ENCODE measurements at places on chromosomes 12 and 14.

GRCh38 chr12:3565985-3566384 lies 75.0 kb downstream of the PRMT8 start:
- no peak for DNase-seq

- DNase-seq = no peak
These were observed 33.4 kb downstream of the TBC1D15 start for GRCh38 chr12:71872972-71873371.

GRCh38 chr14:47763188-47763854 lies 87.9 kb upstream of the MDGA2 start:
- no peak for DNase-seq

- no peak for DNase-seq
These were observed 141.8 kb downstream of the MYRFL start for GRCh38 chr12:69966839-69967238.

DNA sequence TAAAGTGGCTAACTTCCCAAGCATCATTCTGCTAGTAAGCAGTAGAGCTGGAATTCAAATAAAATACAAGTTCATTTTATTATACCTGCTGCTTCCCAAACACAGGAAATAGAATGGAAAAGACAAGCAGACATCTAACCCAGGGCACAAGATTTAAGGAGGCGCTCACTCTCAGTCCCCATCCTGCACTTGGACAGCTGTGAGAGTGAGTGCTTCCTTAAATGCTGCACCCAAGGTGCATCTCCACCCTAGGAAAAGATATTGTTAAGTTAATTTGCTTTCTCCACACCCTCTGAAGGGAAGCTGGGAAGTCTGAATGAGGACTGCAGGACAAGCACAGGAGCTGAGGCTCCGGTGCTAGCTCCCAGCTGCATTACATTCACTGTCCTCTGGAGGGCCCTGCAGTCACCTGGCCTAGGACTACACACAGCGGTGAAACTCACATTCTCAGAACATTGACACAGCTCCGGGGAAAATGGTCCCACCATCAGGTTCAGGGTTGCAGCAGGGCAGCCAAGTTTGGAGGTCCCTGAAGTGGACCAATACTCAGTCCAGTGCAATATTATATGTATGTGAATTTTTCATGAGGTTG lies 14.2 kb downstream of the HEBP1 start:
- no peak for DNase-seq

DNA sequence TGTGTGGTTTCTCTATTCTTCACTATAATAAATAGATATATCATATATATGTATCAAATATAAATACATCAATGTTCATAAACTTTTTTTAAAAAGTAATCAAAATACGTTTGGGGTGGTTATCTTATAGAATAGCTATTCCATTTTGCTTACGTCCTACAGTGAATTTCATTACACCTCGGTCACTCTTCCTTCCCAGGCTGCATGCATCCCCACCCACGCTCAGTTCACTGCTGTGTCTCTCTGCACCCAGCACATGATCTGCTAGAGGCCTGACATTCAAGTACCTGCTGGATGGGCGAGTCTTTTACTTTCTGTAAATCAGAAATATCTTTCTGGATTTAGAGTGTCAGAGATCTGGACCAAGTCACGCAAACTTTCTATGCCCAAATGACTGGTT lies 3.6 kb downstream of the STX2 start:
- no peak for DNase-seq

- no peak for DNase-seq
These were observed 76.5 kb downstream of the TRMT5 start for GRCh38 chr14:60904381-60904780.

GRCh38 chr14:50231475-50232275 lies at the start of gene SOS2:
Gene SOS2, minus strand, starts transcription at chr14:50231578. Its CDS starts 295 bp downstream, at chr14:50231283.
- DNase-seq = peak; percentile 72

DNA sequence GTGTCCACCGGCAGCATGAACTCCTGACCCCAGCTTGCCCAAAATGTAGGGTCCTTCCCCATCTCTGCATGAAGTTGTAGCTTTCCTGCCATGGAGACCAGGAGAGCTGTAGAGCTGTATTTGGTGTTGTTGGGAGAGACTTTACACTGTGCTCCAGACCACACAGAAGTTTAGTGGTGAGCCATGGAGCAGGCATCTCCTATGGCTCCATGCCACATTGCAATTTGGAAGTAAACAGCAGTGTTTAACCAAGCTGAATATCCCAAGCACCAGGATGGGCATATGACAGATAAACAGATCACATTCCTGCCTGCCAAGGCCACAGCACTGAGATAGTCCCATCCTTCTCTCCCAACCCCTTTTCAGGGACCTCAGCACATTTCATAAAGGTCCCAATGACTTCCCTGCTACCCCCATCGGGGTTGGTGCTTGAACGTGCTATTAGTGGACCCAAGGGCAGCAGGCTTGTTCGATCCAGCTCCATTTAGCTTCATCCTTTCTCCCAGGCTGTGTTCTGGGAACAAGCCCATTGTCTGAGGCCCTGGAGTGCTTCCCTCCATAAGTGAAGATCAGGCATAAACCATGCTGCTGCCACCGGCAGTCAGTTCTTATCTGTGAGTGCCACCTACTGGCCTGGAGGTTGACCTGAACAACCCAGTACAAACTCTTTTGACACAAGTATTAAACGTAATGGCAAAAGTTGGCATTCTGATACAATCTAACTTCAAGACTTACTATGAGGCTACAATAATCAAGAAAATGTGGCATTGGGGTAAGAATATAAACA lies 172.3 kb upstream of the ATXN7L3B start:
- DNase-seq = no peak

- DNase-seq = no peak
These were observed 9.2 kb upstream of the KRT73 start for GRCh38 chr12:52627395-52628110.

DNA sequence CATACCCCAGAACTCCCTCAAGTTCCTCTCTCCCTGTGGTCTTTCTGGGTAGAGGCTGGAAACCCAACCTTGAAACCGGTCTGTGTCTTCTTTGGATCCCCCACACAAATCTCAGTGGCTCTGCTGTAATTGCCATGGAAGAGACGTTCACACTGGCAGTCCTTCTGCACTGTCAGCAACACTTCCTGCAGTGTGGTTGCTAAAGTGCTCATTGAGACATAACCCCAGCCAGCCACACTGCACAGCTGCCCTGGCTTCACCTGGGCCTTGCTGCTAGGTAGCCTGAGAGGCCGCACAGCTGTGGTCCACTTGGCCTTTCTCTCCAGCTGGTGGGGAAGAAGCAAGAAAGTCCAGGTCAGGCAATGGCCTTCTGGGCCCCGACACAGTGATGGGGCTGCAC lies 2.4 kb downstream of the GZMH start:
- DNase-seq = no peak

- DNase-seq = no peak
These were observed 36.2 kb upstream of the FERMT2 start for GRCh38 chr14:52987042-52987441.

- peak; percentile 86 for DNase-seq
These were observed 1.8 kb downstream of the AHNAK2 start for GRCh38 chr14:104976198-104977007.

GRCh38 chr14:39841088-39841487 lies 408.9 kb upstream of the FBXO33 start:
- DNase-seq = no peak

DNA sequence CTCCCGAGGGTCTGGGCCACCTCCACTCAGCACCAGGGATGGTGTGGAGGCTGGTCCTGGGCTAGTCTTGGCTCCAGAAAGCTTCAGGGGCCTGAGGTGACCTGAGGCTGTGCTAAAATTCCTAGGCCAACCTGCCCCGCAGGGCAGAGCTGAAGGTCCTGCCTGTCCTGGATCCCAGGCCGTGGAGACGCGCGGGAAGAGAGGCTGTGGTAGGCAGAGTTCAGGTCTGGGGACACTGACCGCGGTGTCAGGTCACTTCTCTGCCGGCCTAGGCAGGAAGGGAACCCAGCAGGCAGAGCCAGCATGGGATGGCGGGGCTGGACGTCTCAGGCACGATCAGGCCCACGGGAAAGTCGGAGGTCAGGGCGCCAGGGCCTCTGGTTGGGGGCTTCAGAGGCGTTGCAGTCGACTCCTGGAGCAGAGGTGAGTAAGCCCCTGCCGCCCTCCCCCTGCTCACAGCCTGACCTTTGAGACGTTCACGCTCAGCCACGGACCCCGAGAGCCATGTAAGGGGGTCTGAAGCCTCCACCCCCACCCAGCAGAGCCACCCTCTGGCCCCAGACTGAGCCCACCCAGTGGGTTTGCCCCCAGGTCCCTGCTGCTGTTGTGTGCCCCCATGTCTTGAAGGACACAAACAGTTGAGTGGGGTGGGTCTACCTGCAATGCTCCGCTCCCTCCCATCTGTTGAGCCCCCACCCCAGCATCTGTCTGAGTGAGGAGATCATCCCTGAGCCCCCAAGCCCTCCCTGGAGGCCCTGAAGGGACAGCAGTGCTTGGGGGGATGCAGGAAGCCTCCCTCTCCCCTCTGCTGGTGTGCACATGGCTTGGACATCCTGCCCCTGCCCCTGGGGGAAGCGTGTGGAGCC lies 142.7 kb downstream of the KIF26A start:
- DNase-seq = no peak

DNA sequence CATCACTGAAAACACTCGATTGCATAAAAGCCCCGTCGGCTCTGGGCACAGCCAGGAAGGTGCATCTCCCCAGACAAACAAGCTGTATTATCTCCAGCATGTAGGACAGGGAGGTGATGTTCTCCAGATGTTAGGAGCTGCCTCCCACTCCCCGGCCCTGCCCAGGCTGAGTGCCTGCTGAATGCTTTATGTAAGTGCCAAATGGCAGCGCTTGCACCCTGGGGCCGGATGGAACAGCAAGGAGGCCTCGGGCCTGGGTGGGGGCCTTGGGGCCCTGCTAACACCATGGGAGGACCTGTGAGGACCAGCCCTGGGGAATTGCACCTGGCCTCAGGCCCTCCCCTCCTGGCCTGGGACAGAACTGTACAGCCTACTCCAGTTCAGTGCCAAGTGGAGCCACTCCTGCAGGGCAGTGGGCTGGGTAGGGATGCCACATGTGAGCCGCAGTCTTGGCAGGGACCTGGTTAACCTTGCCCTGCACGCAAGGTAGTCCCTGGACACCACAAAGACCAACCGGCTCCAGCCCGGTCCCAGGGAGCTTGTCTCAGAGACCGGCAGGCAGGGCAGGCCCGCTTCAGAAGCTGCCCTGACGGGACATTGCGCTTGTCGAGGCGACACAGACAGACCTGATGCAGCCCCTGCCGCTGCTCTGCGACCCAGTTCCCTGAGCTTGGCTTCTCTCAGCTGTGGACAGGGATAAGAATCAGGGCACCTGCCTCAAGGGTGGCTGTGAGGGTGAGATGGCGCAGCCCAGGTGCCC lies 35.3 kb upstream of the PPP1R13B start:
- DNase-seq = no peak

GRCh38 chr12:109670731-109671130 lies 42.9 kb upstream of the FAM222A start:
- no peak for DNase-seq

GRCh38 chr14:69518289-69519101 lies 34.0 kb downstream of the PLEKHD1 start:
- DNase-seq = no peak

- DNase-seq = peak; percentile 78
These were observed 6.3 kb downstream of the TNFRSF1A start for GRCh38 chr12:6335451-6336078.

- no peak for DNase-seq
These were observed 26.8 kb downstream of the DUSP6 start for GRCh38 chr12:89325495-89325894.

DNA sequence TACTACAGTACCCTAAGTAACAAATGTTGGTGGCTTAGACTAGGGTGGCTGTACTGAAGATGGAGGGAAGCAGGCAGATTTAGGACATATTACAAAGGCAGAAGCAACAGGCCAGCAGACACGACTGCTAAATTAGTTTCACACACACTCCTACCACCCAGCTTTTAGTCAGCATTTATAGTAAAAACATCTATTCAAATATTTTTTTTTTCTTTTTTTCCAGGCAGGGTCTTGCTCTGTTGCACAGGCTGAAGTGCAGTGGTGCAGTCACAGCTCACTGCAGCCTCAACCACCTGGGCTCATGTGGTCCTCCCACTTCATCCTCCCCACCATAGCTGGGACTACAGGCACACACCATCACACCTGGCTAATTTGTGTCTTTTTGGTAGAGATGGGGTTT lies 72.9 kb downstream of the CDK17 start:
- no peak for DNase-seq

GRCh38 chr14:100165376-100165775 lies 5.9 kb upstream of the DEGS2 start:
- no peak for DNase-seq

GRCh38 chr14:101595887-101596721 lies 34.8 kb downstream of the DIO3 start:
- DNase-seq = peak; percentile 20

Measured in stimulated activated CD4-positive, alpha-beta T cell treated with anti-CD3 and anti-CD28 coated beads, Interleukin-4, amount 100 ng/mL, for 4 hours (primary cell).